ENCODE measurements at places on chromosomes 2 and 18.

GRCh38 chr2:101782427-101782792 lies 84.9 kb downstream of the MAP4K4 start:
- no peak for DNase-seq

- DNase-seq: no peak
Observed at GRCh38 chr2:109336296-109336695, 207.3 kb downstream of the SH3RF3 start.

- no peak for DNase-seq
Observed at GRCh38 chr2:25000036-25000435, 28.3 kb upstream of the DNAJC27 start.

DNA sequence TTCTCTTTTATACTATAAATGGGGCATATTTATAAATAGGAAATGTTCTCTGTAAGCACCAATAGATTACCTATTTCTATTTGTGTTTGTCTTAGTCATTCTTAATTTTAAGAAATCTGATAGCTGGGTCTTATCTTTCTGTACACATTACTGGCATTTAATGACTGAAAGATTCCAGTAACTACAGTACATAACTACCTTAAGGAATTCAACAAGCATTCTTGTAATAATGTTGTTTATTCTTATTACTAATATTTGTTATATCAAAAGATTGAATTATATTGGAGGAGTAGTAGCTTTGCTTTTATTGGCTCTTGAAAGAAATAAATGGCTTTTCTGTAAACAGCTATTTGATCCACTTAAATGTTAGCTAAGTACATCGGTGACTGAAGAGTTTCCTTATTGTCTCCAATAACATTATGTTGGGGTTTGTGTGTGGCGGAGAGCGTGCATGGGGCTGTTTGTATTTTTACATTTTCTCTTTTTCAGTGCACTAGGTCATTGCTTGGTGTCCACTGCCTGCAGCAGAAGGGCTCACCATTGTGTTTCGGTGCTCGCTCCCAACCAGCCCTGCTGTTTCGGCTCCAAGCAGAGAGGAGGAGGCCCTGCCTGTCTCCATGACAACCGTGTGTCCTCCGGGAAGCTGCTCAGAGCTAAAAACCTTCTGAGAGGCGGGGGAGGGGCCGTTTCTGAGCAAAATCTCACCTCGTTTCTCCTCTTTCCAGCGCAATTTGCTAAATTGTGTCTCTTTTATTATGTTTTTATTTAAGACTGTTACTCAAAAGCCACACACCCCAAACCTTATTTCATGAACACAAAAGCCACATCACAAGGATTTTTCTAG lies 112.5 kb upstream of the SLC38A11 start:
- peak; percentile 86 for DNase-seq

- no peak for DNase-seq
Observed at GRCh38 chr2:231573096-231573495, 19.6 kb upstream of the TEX44 start.

DNA sequence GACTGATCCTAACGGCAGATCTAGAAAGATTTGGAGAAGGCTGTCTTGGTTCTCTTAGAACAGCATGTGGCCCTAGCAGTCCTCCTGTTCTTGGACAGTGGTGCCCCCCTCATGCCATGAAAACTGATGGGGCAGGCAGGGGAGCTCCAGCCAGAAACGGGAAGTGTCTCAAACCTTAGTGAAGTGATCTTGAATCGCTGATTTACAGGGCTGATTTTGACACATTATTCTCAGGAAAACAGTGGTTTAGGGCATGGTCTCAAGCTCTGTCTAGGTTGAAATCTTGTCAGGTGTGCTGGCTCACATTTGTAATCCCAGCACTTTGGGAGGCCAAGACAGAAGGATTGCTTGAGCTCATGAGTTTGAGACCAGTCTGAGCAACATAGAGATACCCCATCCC lies 37.8 kb downstream of the SRSF7 start:
- no peak for DNase-seq

DNA sequence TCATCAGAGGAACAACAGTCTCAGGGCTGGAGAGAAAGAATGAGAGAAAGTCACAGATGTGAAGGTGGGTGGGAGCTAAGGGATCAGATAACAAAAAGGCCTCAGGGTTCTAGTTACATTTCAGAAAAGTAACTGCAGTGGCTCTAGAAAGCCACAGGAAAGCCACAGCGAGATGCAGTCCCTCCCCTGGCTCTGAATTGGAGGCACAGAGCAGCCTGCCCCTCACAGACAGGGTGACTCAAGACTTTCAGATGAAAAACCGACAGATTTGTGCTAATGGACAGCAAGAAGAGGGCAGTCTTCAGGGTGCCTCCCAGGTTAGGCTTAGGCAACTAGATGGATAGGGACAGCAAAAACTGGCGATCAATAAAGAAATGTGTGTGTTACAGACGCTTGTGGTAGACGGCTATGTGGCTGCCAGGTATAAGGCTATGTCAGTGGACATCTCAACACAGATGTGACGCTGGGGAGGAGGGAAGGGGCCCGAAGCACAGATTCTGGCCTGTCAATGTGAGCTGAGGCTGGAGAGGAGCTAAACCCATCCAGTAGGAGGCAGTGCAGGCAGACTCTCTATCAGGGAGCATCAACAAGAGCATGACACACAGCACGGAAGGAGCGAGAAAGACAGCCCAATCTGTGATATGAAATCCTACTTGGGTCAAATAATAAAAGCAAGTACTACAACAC lies 26.2 kb downstream of the UNC50 start:
- DNase-seq: no peak

DNA sequence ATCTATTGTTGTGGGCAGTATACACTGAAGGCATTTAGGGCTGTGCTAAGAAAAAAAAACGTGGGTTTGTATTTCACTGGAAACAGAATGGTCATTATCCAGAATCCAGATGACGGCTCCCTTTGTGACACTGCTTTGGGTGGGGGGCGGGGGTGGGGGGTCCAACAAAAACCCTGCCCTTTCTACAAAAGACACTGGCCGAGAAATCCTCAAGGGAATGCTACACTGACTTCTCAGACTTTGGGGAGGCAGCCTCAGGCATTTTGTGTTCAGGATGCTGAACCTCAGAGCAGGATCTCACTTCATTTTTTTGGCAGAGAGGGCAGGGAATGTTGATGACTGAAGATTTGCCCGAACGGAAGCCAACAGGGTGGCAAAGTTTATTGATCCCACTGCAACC lies 417.1 kb downstream of the HRH4 start:
- peak; percentile 56 for DNase-seq

- no peak for DNase-seq
Observed at GRCh38 chr2:28809927-28810326, 707 bp upstream of the SPDYA start.

- DNase-seq: no peak
Observed at GRCh38 chr18:28736223-28736622, 559.3 kb upstream of the CDH2 start.

- DNase-seq: no peak
Observed at GRCh38 chr2:169073963-169074751, 4.8 kb downstream of the DHRS9 start.

- no peak for DNase-seq
Observed at GRCh38 chr2:65514555-65515195, 82.3 kb upstream of the SPRED2 start.

DNA sequence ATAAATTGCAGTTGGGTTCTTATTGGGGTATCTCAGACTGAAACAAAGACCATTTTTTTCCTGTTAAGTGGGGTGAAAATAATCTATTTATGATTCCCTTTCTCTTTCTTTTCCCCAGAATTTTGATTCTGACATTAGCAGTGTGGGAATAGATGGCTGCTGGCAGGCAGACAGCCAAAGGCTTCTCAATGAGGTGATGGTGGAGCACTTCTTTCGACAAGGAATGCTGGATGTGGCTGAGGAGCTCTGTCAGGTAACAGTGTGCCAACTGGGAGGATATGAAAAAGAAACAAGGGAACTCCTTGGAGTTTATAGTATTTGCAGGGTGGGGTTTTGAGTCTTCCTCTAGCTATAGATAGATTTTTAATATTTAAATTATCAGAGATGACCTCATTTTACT lies 31.7 kb downstream of the RMND5A start:
- DNase-seq: no peak

DNA sequence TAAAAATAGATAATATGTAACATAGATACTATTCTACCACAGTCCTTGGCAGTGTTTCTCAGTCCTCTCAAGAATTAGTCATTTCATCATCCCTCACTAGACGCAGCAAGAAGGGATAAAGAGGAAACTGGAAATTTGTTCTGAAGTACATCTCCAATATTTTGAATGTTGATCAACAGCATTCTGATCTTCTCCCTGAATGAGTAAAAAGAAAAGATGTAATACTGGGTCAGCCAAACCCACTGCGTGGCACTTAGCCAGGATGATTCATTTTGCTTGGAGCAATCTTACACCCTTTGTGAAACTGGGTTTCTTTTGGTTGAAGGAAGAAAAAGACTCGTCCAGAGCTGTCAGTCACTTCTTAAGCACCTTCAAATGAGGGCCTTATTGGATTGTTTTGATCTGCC lies 54.1 kb downstream of the TAF1B start:
- DNase-seq: peak; percentile 29

DNA sequence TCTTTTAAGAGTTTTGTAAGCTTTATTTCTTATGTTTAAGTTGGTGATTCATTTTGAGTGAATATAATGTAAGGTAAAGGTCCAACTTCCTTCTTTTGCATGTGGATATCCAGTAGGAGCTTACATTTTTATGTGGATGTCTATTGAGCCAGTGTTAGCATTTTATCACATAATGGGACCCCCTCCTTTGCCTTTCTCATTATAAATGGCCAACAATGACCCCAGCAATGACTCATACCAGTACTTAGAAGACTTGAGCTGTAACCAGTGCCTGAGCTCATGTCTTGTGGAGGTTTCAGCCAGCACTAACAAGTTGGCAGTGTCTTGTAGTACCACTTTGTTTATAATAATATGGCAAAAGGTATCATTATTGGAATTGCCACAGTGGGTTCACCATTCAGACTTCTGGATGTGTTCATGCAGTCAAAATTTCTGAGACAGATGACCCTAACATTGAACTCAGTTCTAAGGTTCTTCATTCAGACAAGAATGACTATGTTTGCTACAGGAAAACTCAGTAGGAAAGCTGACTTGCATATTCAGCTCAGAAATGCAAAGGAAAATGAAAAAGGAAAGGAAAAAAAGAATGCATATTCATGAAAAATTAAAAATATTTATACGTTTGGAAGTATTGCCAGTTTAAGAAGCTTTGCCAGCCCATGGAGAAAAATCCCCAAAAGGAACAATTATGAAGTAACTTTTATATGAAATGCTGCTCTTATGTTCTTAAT lies 41.0 kb downstream of the CDKL4 start:
- no peak for DNase-seq

DNA sequence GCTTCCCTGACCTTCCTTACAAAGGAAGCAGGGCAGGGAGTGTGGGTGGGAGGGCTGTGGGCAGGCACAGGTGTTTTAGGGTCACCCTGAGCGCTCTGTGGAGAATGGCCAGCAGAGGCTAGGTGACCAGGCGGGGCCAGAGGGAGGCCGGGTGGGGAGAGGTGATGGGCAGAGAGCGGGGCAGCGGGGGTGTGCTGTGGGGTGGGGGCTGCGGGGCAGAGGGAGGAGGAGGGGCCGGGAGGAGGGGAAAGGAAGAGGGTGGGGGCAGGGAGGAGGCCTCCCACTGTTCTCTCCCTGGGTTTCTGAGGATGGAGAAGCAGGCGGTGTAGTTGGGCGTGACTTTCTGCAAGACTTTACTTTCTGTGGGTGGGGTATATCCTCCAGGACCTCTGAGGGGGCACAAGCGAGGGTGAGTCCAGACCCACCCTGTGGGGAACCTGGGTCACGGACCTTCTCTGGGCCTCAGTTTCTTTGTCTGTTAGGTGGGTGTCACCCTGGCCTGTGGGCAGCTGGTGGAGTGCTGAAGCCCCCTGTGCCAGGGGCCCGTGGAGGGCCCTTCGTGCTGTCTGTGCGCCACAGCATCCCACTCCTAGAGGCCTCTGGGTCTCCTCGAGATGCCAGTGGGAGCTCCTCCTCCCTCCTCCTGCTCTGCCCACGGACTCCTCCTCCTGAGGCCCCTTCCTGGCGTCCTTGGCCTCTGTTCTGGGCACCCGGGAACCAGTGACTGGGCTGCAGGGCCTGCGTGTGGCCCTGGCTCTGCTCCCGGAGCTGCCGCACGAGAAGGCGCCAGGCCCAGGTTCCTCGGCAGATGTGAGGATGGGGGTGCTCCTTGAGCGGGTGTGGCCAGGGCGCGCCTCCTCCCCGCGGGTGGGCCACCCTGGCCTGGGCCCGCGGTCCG lies 6.3 kb upstream of the NEU4 start:
- DNase-seq: no peak

- DNase-seq: no peak
Observed at GRCh38 chr2:135893374-135893794, 17.1 kb upstream of the MCM6 start.

- DNase-seq: no peak
Observed at GRCh38 chr18:79903787-79904356, 47.6 kb downstream of the SLC66A2 start.

DNA sequence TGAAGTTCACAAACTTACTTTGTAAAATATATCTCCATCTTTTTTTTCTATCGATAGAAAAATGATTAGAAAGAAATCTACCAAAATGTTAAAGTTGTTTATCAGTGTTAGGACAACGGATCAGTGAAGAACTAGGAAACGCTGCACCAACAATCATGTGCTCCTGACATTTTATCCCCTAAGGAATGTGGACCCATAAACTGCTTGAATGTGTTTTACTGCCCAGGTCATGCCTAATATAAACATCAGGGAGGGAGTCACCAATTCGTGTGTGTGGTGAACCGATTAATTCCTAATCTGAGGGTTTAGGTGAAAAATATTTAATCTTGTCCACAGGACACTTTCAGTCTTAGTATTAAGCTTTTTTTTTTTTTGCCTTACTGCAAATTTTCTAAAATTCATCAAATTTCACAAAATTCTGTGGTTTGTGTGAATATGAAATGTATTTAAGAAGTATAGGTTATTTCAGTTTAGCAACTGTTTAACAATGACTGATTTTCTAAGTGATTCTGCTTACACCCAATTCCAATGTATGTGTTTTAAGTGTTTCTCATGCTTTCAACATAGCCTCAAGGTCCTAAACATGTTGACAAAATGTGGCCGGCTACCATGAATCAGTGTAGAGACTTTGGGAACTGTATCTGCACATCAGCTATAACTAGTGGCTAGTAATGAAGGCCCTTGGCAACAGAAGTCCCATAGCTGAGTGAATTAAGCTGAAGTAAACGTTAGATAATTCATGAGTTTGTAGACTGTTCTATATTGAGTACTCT lies 11.1 kb upstream of the KIDINS220 start:
- DNase-seq: no peak

GRCh38 chr18:9736286-9736835 lies 28.3 kb downstream of the RAB31 start:
- DNase-seq: no peak

DNA sequence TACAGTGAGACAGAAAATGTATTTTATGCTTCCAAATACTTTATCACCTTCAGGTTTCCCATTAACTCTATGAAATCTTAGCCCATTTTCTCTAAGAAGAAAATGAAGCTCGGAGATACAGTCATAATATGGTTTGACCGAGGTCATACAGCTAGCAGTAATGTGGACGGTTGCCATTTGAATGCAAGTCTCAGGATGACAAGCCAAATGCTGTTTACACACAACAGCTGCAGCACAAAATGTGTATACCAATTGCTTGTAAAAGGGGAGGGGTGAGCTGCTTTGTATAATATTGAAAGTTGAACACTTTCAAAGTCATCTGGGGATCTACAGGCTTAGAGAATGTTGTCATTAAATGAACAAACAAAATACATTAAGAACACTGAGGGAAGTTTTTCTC lies 93.8 kb upstream of the FSIP2 start:
- no peak for DNase-seq

- DNase-seq: no peak
Observed at GRCh38 chr18:45133276-45133675, 452.6 kb downstream of the SETBP1 start.
